ENCODE measurements at places on chromosomes 5 and 9.
A peak's percentile ranks its signal among the peaks of the same experiment; 100 is the strongest.

DNA sequence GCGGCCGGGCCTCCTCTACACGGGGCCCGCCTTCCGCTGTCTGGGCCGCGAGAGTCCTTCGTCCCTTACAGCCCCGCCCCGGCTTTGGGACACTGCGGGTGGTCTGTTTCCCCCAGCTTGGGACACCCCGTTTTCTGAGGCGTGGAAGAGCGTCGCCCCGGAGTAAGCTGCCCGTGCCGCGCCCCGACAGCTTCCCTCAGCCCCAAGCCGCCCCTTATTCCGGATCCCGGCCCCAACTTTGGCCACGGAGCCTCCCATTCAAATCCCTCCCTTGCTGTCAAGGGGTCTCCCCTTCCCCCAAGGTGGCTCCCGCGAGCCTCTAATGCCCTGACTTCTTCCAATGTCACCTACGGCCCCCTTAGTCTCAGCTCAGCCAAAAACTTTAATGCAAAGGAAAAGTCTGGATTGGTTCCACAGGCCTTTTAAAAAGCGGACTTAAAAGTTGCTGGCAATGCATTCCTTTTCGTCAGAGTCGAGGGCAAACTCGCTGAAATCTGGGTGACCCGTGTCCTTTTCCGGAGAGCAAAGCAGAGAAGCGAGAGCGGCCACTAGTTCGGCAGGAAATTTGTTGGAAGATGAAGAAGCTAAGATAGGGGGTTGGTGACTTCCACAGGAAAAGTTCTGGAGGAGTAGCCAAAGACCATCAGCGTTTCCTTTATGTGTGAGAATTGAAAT, 19.8 kb downstream of the EXOSC2 start:
- no peak for DNase-seq

DNA sequence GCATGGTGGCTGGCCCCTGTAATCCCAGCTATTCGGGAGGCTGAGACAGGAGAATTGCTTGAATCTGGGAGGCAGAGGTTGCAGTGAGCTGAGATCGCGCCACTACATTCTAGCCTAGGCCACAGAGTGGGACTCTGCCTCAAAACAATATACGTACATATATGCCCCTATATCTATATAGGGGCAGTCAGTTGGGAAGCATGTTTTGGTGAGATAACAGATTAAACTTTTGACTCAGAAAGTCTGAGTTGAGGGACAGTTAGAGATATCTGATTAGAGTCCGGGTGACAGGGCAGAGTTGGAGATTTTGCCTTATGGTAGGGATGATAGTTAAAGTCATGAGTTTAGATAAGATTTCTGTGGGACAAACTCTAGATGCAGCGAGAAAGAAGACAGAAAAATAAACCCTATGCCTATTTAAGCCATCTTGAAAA, 71.8 kb upstream of the ALDH1A1 start:
- DNase-seq: no peak

GRCh38 chr5:33936004-33936380, 194 bp upstream of the RXFP3 start:
- DNase-seq: no peak

GRCh38 chr5:147675168-147675567, 107.4 kb downstream of the JAKMIP2 start:
- DNase-seq: no peak

DNA sequence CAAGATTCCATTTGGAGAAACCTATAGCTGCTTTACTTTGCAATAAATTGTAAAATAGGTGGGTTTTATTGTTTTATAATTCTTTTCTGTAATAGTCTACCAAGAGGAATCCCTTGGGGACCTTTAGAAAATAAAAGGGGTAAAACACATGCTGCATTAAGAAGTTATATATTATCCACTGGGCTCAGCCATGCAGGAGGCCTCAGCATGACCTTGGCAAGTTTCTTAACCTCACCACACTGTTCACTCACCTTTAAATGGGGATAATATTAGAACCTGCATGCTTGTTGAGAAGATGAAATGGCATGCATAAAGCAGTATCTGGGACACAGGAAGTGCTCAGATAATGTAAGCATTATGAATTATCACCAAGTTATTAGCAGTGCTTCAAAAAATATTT, 120.2 kb downstream of the SEMA5A start:
- no peak for DNase-seq

GRCh38 chr9:99978221-99978620, 71.8 kb downstream of the STX17 start:
- no peak for DNase-seq

DNA sequence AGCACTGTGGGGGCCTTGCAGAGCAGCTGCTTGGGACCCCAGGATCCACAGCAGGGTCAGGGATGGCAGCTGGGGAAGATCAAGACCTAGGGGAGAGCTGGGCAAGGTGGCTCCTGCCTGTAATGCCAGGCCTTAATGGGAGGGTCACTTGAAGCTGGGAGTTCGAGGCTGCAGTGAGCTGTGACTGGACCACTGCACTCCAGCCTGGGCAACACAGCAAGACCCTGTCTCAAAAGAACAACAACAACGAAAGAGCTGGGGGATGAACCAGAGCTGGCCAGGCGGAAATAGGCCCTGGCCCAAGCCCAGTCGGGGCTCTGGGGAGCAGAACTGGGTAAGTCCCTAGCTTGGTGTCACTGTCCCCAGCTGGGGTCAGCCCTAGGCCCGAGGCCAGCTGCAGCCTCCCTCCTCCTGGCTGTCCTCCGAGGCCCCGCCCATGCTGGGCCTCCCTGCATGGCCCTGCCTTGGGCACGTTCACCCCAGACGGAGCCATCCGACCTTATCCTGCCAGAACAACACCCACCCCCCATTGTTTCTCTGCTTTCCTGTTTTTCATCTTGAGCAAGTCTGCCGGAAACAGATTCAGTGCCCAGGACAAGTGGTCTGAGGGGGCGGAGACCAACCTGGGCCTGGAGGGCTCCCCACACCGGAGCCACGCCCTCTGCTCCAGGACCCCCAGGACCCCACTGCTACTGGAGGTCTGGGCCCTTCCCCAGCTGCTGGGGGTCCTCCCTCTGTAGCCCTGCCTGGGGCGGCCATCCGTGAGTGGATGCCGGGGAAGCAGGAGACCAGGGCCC, 1.9 kb downstream of the DIPK1B start:
- DNase-seq: no peak

DNA sequence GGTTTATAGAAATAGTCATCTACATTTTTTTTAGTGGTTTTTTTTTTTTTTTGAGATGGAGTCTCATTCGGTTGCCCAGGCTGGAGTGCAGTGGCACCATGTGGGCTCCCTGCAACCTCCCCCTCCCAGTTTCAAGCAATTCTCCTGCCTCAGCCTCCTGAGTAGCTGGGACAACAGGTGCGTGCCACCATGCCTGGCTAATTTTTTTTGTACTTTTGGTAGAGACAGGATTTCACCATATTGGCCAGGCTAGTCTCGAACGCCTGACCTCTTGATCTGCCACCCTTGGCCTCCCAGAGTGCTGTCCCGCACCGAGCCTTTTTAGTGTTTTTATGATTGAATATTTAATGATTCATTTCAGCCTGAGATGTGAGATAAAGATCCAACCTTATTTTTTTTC, 27.3 kb downstream of the ANKRD33B start:
- DNase-seq: peak; percentile 20

DNA sequence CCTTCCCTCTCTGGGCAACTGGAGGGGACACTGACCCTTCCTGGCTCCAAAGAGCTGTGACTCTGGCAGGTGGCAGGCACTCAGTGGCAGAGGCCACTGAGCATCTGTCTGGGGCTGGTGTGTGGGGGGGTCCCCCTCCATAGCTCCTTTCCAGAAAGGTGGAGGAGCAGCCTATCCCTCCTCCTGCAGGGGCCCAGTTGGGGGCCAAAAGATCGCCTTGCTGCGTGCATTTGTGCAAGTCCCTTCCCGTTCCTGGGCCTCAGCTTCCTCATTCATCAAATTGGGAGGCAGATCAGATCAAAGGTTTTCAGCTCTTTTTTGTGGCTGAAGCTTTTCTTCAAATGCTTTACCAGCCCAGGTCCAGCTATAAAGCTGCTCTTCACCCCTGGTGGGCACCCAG, 77.7 kb downstream of the NTNG2 start:
- no peak for DNase-seq

GRCh38 chr5:65721720-65722574, at the start of the genes NLN and SGTB:
Gene NLN, plus strand, starts transcription at chr5:65722205. Its CDS starts 169 bp downstream, at chr5:65722374.
Gene SGTB, minus strand, starts transcription at chr5:65722109. Its CDS starts 1,302 bp downstream, at chr5:65720807.
- peak; percentile 46 for DNase-seq

DNA sequence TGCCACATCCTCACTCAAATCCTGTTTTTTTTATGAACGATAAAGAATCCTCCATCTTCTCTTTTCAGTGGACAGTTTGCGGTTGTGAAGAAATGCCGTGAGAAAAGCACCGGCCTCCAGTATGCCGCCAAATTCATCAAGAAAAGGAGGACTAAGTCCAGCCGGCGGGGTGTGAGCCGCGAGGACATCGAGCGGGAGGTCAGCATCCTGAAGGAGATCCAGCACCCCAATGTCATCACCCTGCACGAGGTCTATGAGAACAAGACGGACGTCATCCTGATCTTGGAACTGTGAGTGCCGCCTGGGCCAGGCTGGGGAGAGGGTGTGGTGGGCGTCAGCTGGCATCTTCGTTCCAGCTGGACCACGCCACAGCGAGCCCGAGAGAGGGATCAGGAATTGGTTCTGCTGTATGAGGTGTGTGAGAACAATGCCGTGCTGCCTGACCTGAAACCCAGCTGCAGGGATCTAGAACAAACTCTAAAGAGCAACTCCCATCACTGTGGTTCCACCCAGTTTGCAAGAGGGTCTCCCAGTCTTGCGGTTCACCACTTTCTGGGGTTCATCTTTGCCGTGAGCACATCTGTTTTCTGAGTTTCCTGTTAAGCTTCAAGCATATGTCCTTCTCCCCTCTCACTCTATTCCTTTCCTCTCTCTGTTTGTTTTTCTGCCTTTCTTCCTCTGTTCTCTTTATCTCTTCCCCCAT, 107.4 kb downstream of the DAPK1 start:
- DNase-seq: no peak

All from H1 (cell line).